Activated CD8-positive, alpha-beta memory T cell treated with anti-CD3 and anti-CD28 coated beads, Interleukin-2, amount 10 ng/mL, durations not matched to agents 7 days and 5 days (primary cell): ENCODE measurements at places on chromosomes 11 and 22. TPM values are rescaled to one million over a fixed set of nuclear protein-coding genes. Genes with fewer than 3 reads are reported as not detected.
A peak's percentile ranks its signal among the peaks of the same experiment; 100 is the strongest.

- no peak for DNase-seq
Measured at GRCh38 chr11:130783323-130783722, 133.0 kb downstream of the SNX19 start.

GRCh38 chr11:129766898-129767604 lies 48.6 kb upstream of the TMEM45B start:
- no peak for DNase-seq

GRCh38 chr11:76700177-76701100 lies 29.9 kb upstream of the LRRC32 start:
- DNase-seq, result no peak

The NTM gene
- not detected for total RNA-seq

The PKP3 gene
- total RNA-seq, result 0.18 TPM

DNA sequence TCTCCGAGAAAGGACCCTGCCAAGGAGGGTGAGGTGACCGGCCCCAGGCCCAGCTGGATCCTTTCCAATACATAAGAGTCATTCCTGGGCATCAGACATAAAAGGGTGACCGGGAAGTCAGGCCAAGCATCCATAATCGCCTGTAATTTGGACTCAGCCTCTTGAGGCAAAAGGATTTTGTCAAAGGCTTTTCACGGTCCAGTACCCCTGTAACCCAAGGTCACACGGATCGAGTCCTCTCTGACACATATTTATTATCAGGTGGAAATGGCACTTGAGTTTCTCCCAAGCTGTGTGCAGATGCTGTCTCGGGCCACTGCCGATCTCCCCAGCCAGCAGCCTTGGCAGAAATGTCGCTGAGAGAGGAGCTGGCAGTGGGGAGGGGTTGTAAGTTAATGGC lies 556.5 kb downstream of the MN1 start:
- DNase-seq, result no peak

The ZNF215 gene
- total RNA-seq, result 1.1 TPM

The GRM5 gene
- not detected for total RNA-seq

DNA sequence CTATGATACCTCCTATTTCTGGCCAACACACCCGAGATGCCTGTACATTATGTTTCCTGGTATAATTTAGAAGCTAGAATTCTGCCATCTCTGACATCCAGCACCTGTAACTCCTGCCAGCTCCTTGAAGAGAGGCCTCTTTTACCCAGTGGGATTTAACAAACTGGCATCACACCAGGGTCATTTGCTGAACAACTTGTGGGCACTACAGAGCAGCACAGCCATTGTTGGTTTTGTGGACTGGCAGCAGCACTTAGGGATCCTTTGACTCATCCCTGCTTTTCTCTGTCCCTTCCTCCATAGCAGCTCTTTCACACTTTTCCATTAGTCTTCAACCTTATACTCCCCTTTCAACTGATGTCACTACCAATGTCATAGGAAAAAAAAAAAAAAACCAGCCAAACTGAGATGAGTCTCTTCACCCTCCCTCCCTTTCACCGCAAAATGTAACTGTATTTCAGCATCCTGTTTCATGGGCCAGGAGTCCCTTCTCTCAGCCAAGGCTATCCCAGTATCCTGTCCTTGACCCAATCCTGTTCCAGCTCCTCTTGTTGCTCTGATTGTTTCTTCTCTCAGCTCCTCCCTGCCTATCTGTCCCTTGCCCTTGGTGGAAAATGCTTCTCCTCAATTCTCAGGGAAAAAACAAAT lies 68.7 kb downstream of the PPFIBP2 start:
- no peak for DNase-seq

GRCh38 chr11:104320097-104320496 lies 156.2 kb upstream of the PDGFD start:
- no peak for DNase-seq

GRCh38 chr11:92855607-92856405 lies 113.6 kb upstream of the MTNR1B start:
- DNase-seq, result no peak

DNA sequence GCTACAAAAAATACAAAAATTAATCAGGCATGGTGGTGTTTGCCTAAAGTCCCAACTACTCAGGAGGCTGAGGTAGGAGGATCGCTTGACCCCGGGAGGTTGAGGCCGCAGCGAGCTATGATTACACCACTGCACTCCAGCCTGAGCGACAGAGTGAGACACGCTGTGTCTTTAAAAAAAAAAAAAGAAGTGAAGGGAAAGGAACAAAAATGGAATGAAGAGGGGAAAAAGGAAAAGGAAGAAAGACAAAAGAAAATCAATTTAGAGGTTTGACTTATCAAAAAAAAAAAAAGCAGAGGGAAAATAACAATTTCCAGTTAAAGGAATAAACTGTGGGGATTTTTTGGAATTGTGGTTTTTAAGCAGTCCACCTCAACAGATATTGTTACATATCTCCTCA lies 36.8 kb downstream of the MRTFA start:
- DNase-seq, result no peak

- DNase-seq, result no peak
Measured at GRCh38 chr22:22888571-22889353, 1.1 kb downstream of the IGLL5 start.

The EXPH5 gene
- total RNA-seq, result 1.1 TPM

- no peak for DNase-seq
Measured at GRCh38 chr11:40401132-40401853, 1058.2 kb downstream of the LRRC4C start.

The EEF1G gene
- 878 TPM for total RNA-seq

DNA sequence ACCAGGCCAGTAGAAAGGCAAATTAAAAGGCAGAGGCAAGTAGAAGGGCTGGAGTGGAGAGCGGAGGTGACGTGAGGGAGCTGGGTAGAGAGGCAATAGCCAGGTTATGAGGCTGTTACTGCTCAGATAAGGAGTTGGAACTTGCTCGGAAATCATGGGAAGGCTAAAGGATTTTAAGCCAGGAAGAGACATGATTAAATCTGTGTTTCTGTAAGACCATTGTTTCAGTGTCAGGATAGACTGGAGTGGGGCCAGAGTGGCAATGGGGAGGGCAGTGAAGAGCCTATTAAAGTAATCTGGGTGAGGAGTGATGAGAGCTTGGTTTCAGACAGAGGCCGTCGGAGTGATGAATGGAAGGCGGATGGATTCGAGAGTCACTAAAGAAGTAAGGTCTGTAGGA lies 39.0 kb downstream of the GRAMD1B start:
- DNase-seq, result no peak

DNA sequence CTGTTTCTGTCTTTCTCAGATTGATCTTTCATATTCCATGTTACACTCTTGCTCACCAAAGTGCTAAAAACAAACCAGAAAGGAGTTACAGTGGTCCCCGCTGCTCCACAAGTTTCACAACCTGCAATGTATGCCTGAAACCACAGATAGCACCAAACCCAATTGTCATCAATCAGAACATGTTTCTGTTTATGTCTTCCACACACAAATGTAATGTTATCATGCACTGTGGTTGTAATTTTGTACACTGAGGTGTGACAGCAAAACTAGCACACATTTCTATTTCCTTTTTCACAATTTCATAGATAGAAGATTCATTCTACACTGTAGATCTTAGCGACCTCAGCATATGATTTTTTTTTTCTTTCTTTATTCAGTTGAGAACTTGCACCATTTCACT lies 1045.9 kb upstream of the RAG2 start:
- no peak for DNase-seq

The HSPA8 gene
- 1,728 TPM for total RNA-seq

GRCh38 chr11:60700689-60701468 lies 1.5 kb downstream of the MS4A8 start:
- no peak for DNase-seq

DNA sequence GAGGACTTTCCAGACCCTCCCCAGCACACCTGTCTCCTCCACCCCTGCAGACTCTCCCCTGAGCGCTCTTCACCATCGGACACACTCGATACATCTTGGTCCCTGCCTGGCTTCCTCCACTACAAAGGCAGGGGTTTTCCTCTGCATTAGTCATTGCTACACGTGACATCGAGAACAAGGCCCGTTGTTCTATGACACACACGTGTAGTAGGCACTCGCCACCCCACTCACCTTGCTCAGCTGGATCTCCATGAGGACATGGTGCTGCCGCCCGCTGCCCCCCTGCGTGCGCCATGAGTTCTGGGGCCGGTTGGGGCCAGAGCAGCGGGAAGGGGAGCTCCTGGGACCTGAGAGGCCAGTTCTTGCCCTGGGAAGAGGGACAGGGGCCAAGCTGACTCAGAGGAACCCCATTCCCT lies 16.7 kb downstream of the ATG2A start:
- peak; percentile 71 for DNase-seq

DNA sequence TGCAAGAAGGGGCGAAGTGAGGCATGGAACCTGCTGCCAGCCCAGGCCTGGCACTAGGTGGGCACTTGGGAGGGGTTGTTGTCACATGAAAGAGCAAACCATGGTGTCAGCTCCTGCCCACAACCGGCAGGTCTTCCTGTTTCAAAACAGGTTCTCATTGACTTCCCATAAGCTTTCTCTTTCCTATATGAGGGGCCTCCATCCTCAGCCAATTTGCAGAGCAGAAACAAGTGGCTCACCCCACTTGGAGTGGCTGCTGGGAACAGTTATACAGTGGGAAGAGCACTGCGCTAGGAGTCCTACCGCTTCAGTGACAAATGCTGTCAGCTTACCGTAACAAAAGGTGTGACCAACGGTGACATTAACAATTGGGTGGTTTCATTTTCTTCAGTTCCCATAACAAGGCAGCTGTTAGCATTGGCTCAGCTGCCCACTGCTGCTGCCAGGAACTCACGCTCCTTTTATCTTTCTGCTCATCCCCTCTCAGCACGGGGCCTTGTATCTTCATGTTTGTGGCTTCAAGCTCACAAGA lies 10.2 kb upstream of the SSTR3 start:
- DNase-seq, result peak; percentile 75

DNA sequence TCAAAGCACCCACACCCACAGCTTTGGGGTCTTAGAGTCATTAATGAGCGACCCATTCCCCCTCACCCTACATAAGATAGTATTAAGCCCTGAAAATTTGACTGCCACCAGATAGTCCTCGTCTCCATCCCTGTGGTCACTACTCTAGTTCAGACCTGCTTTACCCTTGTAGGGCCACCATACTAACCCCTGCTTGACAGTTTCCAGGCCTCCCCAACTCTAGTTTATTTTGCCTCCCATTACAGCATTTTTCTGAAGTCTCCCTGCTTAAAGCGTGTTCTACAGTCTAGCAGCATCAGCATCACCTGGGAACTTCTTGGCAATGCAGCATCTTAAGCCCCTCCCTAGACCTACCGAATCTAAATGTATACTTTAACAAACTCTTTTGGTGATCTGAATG lies 192.4 kb downstream of the MAML2 start:
- no peak for DNase-seq

GRCh38 chr22:30876915-30877553 lies 91.5 kb downstream of the MORC2 start:
- DNase-seq, result no peak

The PARVG gene
- 125 TPM for total RNA-seq

GRCh38 chr11:70472240-70472639 lies 73.9 kb downstream of the CTTN start:
- DNase-seq, result no peak

- DNase-seq, result no peak
Measured at GRCh38 chr11:45181193-45181888, 34.9 kb downstream of the PRDM11 start.

DNA sequence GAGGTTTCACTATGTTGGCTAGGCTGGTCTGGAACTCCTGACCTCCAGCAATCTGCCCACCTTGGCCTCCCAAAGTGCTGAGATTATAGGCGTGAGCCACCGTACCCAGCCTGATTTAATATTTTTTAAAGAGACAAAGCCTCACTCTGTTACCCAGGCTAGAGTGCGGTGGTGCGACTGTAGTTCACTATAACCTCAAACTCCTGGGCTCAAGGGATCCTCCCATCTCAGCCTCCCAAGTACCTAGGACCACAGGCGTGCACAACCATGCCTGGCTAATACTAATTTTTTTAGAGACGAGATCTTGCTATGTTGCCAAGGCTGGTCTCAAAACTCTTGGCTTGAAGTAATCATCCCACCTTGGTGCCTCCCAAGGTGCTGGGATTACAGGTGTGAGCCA lies 13.5 kb downstream of the GTPBP1 start:
- no peak for DNase-seq

The APOA1 gene
- total RNA-seq, result not detected

DNA sequence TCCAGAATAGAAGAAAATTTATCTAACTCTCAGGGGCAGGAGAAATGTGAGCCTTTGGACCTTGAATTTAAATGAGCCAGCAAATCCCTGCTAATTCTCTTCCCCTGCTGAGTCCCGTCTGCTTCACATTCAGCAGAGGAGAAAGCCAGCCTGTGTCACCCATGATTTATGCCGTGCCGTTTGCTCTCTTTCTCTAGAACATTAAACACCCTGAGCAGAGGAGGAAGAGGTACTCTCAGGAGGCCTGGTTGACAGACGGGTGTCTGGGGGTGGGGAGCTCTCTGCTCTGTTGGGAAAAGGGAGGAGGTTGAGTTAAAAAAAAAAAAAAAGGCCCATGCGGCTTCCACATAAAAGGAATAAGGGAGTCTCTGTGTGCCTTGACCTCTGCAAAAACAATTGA lies 11.3 kb upstream of the MTMR3 start:
- DNase-seq, result no peak

DNA sequence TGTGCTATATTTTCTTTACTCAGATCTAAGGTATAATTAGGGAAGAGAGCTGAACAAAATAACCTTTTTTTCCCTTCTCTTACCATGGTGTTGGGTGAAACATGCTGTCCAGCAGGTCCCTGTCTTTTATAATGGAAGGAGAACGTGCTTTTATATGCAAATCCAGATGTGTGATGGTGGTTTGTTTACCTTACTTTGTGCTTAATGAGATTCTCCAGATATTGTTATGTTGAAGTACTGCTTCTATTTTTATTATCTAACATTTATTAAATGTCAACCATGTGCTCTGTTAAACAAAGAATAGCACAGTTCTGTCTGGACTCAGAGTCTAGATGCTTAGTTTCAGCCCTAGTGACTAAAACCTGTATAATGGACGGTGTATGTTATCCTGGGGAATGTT lies 10.1 kb upstream of the GRIK4 start:
- DNase-seq, result no peak

- no peak for DNase-seq
Measured at GRCh38 chr11:92837595-92837994, 131.9 kb upstream of the MTNR1B start.

DNA sequence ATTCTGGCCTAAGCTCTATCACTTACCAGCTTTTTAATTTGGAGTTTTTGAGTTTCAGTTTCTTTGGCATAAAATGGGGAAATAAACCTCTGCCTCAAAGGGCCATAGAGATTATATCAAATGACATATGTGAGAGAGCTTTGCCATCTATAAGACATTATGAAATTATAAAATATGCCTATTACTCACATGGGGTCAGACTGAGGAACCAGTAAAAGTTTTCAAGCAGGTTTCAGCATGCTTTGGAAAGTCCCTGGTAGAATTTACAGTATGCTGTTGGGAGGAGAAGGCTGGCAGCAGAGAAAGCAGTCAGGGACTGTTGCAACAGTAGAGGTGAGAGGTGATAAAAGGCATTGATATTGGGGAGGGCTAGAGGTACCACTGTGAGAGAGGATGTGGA lies 13.6 kb upstream of the MTNR1B start:
- DNase-seq, result no peak
